Activated CD4-positive, alpha-beta memory T cell treated with anti-CD3 and anti-CD28 coated beads for 36 hours (primary cell): ENCODE measurements at places on chromosomes 13 and 19. TPM values are rescaled to one million over a fixed set of nuclear protein-coding genes. Genes with fewer than 3 reads are reported as not detected.
A peak's percentile ranks its signal among the peaks of the same experiment; 100 is the strongest.

DNA sequence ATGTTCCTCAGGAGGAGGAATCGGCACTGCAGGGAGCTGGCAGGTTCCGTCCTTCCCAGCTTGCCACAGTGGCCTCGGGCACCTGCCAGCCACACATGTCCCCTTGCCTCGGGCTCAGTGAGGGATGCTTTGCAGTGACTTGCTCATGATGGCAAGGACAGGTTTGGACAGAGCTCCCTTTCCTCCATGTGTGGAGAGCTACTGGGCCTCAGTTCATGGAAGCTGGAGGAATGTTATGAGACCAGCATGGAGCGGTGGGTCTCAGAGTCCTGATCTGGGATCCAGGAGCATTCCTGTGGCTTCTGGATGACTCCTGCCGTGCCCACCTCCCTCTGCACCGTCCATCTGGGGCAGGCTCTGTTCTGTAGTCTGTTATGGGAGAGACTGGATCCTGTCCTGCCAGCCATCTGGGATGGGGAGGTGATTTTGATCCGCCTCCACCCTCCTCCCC lies 59.2 kb downstream of the SIPA1L3 start:
- DNase-seq, result no peak
- H3K27ac ChIP-seq, result no peak overlapping the region
- peaks cover 28% of the 10 kb centered on the region for H3K36me3 ChIP-seq
- no peaks in the 10 kb centered on the region for H3K27me3 ChIP-seq

- H3K4me1 ChIP-seq, result no peaks in the 10 kb centered on the region
- H3K27me3 ChIP-seq, result peaks cover 6% of the 10 kb centered on the region
- DNase-seq, result no peak
- H3K4me3 ChIP-seq, result no peak overlapping the region
These were observed 8.9 kb downstream of the CEBPA start for GRCh38 chr19:33293255-33294057.

- no peaks in the 10 kb centered on the region for H3K36me3 ChIP-seq
- H3K4me1 ChIP-seq, result no peaks in the 10 kb centered on the region
- H3K27me3 ChIP-seq, result peaks cover 31% of the 10 kb centered on the region
- H3K4me3 ChIP-seq, result no peak overlapping the region
- no peak overlapping the region for H3K27ac ChIP-seq
- no peak for DNase-seq
These were observed 14.0 kb downstream of the PDX1 start for GRCh38 chr13:27933580-27934328.

GRCh38 chr19:41913538-41914423 lies 14.5 kb downstream of the ERFL start:
- H3K36me3 ChIP-seq, result no peaks in the 10 kb centered on the region
- H3K27ac ChIP-seq, result no peak overlapping the region
- H3K4me3 ChIP-seq, result no peak overlapping the region
- H3K4me1 ChIP-seq, result peaks cover 23% of the 10 kb centered on the region
- peaks cover 21% of the 10 kb centered on the region for H3K27me3 ChIP-seq
- DNase-seq, result no peak

DNA sequence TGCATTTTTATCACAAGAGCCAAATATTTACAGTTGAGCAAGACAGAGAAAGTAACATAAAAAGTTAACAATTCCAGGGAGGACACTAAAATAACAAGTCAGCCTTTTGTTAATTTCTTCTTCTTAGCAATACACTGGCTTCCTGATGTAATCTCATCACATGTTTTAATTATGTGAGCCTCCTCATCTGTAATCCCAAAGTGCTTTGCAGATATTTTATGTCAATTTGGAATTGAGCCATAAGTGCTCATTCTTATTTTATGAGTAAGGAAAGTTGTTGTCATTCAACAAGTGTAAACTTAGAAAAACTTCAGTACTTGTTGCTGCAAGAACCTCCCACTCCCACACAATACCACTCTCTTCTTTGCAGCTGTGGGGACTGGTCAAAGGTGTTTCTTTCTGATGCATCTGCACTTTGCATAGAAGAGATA lies 223.6 kb downstream of the GPC6 start:
- no peaks in the 10 kb centered on the region for H3K27me3 ChIP-seq
- H3K4me1 ChIP-seq, result no peaks in the 10 kb centered on the region
- H3K36me3 ChIP-seq, result no peaks in the 10 kb centered on the region
- H3K4me3 ChIP-seq, result no peak overlapping the region

DNA sequence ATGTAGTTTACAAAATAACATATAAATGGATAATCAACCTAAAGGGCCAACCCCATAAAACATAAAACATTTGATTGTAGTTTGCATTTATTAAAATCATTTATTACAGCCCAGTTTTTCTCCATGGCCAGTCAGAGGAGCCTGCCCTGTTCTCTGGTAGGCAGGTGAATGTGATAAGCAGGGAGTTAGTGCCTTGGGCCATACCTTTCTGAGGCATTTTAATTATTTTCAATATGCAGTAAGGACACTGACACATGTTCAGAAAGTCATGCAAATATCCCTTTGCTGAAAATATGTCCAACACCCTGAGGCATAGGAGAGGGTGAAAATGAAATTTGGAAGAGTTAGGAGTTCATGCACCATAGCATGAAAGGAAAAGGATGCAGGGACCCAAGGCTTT lies 242.6 kb upstream of the EDNRB start:
- H3K4me3 ChIP-seq, result no peak overlapping the region
- peaks cover 3% of the 10 kb centered on the region for H3K27me3 ChIP-seq
- no peaks in the 10 kb centered on the region for H3K4me1 ChIP-seq
- H3K36me3 ChIP-seq, result no peaks in the 10 kb centered on the region

DNA sequence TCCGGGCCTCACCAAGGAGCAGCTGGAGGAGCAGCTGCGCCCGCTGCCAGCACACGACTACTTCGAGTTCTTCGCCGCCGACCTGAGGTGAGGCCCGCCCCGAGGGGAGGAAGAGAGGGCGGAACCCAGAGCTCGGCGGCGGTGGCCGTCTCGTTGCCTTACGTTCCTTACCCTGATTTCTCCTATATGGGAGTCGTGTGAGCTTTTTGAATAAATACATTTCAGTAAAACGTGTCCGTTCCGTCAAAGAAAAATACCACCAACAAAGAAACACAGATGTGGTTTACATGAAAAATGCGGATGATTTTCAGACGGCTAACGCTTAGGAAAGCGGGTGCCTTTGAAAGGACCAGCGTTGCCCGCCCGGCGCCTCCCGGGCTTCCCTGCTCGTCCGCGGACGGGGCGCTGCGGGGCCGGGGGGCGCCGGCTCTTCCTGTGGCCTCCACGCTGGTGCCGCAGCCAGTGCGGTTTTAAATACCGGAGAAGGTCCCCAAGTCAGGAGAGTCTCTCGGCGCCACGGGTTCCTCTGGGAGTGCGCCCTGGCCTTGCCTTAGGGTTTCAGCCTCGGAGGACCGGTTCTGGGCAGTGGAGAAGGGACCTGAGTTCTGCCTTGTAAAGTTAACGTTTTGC lies 755 bp downstream of the UPF3A start:
- H3K4me1 ChIP-seq, result peaks cover 44% of the 10 kb centered on the region
- peak overlapping the region; percentile 90 for H3K4me3 ChIP-seq
- H3K27ac ChIP-seq, result peak overlapping the region; percentile 92

Gene SLC7A10
- not detected for total RNA-seq

Gene NLRP11
- not detected for total RNA-seq

Gene CYP2S1
- total RNA-seq, result 0.75 TPM

Gene PEX11G
- 2.1 TPM for total RNA-seq

Gene POLR1G
- total RNA-seq, result 11.1 TPM

Gene PRX
- total RNA-seq, result 1.7 TPM

Gene IGFL3
- total RNA-seq, result not detected

Gene ZNF724
- total RNA-seq, result 13.6 TPM

Gene GJB2
- 5.0 TPM for total RNA-seq
